ENCODE measurements at places on chromosomes 13 and 19. TPM values are rescaled to one million over a fixed set of nuclear protein-coding genes. Genes with fewer than 3 reads are reported as not detected.

Gene GGN
- polyA plus RNA-seq: not detected

Gene ZNF709
- polyA plus RNA-seq: 0.64 TPM

GRCh38 chr19:42030645-42031440, 36.8 kb upstream of the ATP1A3 start:
- DNase-seq: no peak

Gene IZUMO2
- polyA plus RNA-seq: not detected

Gene ZNF610
- 2.9 TPM for polyA plus RNA-seq

GRCh38 chr19:56348289-56348877, 33.7 kb upstream of the ZSCAN5A start:
- DNase-seq: no peak

DNA sequence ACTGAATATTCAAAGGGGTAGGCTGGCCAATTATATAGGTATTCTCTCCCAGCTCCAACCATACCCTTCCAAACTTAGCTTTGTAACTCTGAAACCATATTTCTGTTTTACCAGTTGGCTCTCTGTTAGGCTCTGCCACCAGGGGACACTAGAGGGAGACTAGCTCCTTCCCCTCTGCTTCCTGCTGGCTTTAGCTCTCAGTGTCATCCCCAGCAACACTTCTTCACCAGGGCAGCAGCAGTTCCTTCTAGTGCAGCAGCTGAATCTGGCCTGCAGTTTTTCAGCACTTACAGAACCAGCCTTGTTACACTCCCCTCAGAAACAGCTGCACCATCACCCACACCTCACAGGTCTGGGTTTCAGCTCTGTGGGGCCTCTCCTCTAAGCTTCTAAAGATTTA, 51.0 kb upstream of the DOCK9 start:
- DNase-seq: no peak

DNA sequence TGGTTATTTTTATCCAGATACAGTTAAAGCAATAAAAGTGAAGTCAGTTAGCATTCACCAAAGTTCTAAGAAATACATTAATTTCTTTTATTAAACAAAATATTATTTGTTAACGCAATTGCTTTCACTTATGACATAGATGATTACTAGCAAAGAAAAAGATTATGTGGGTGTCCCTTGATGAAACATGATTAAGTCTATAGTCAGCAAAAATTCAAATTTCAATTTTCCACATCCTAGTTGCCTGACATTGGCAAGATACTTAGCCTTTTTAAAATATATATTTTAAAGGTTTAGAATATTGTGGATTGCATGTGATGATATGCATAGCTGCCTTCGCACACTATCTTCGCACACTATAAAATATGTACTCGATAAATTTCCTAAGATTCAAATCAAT, 1780.5 kb upstream of the MIR17HG start:
- no peak for DNase-seq
